ENCODE measurements at places on chromosomes 5 and 9.

GRCh38 chr5:118789366-118789765, 199.0 kb downstream of the DTWD2 start:
- no peak for DNase-seq

DNA sequence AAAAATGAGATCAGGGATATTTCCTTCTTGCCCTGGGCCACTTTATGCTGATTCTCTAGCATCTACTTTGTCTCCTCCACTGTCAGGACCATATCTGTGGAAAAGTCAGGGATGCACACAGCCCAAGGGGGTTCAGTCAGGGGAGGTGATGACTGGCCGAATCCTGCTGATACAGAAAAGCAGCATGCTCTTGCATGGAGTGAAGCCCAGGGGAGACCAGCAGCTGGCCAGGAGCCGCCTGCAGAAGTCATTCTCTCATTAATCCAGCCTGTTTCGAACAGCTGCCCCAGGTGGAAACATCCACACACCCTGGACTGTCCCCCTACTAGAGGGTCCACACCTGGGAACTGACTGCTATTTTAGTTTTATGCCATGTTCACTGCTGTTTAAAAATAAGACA, 177.1 kb downstream of the ATP10B start:
- DNase-seq = no peak

DNA sequence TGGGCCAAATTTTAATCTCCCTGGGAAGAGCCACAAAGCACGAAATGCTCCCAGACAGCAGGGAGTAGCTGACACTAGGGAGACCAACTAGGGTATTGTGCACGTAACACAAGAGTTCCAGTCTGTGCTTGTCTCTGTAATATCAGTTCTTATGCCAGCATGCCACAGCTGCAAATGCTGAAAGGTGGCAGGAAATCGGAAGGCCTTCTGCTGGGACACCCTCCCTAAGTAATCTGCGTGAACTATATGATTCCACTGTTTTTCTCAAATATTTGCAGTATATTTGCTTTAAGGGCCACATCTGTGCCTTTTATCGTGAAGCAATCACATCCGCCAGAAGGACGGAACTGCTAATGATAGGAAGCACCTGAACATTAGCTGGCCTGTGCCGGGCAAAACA, 12.6 kb downstream of the VLDLR start:
- no peak for DNase-seq

- no peak for DNase-seq
Observed at GRCh38 chr9:100619194-100619593, 41.3 kb downstream of the CAVIN4 start.

- DNase-seq = peak; percentile 22
Observed at GRCh38 chr5:80884929-80885328, 75.2 kb upstream of the RASGRF2 start.

DNA sequence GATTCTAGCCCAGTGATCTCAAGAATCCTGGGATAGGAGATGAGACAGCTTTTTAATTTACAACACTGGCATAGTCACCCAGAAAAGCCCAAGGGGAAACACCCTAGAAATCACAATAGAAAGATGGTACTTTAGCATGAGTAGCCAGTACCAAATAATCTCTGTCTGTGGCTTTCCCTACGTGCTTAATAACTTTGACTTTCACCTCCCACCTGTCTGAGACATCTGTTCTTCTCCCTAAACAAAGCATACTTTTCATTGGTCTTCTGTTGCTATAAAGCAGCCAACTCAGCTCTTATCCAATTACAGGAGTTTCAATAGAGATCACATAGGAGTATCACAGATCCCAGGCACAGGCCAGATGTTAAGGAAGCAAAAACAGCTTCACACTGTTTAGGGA, 10.4 kb downstream of the MARCHF3 start:
- no peak for DNase-seq

DNA sequence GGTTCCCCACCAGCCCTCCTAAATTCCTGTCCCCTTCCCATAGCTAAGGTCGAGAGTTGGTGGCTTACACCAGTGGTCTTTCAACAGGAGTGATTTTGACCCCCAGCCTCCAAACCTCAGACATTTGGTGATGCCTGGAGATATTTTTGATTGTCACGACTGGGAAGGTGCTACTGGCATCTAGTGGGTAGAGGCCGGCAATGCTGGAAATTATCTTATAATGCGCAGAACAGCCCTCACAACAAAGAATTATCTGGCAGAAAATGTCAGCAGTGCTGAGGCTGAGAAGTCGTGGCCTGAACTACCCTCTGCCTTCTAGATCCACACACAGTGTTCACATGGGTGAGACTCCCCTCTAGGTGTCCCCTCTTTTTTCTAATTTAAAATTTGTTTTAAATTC, 69.6 kb downstream of the IL31RA start:
- DNase-seq = peak; percentile 12

- no peak for DNase-seq
Observed at GRCh38 chr5:166713295-166713694, 1578.2 kb upstream of the WWC1 start.

- no peak for DNase-seq
Observed at GRCh38 chr5:151313357-151313756, 9.8 kb upstream of the SLC36A3 start.

DNA sequence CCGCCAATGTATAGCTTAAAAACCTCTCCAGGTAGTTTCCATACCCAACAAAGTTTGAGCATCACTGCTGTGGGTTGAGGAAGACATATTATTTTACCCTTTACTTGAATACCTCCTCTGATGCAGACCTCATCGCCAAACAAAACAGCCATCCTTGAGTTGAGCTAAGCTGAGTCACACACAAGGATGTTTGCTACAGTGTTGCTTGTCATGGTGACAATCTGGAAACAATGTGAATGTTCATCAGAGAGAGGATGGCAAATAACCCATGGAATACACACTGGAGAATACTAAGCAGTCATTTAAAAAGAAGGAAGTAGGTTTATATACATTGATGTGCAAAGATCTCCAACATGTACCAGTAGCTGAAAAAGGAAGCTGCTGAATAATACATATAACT, 41.1 kb upstream of the TCF7 start:
- no peak for DNase-seq

DNA sequence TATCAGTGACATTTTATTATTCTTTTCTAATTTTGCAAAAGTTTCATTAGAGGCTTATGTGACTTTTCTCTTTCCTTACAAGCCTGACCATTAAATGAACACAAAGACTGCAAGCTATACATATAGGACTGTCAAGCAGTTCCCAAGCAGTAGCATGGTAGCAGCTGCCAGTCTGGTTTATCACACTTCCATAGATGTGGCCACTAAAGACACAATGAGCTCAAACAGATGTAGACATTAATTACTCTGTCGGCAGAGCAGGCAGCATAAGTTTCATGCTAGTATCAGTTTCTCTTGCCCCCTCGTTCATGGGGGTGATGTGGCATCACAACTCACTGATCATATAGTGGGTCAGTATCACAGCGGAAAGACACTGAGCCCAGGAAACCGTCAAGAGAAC, 89.5 kb downstream of the CDH10 start:
- no peak for DNase-seq

DNA sequence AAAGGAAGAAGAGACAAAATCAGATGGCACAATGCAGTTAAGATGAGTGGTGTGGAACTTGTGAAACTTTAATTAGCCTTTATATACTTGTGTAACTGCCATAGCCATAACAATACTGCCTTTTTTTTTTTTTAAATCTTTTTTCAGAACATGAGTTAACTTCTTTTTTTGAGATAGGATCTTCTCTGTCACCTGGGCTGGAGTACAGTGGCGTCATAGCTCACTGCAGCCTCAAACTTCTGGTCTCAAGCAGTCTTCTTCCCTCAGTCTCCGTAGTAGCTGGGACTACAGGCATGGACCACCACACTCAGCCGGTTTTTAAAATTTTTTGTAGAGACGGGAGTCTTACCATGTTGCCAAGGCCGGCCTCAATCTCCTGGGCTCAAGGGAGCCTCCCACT, 37.2 kb downstream of the GPBP1 start:
- no peak for DNase-seq

- no peak for DNase-seq
Observed at GRCh38 chr9:98852961-98853360, 45.5 kb downstream of the GALNT12 start.

GRCh38 chr5:138610918-138611677, 35.9 kb upstream of the HSPA9 start:
- DNase-seq = peak; percentile 49

DNA sequence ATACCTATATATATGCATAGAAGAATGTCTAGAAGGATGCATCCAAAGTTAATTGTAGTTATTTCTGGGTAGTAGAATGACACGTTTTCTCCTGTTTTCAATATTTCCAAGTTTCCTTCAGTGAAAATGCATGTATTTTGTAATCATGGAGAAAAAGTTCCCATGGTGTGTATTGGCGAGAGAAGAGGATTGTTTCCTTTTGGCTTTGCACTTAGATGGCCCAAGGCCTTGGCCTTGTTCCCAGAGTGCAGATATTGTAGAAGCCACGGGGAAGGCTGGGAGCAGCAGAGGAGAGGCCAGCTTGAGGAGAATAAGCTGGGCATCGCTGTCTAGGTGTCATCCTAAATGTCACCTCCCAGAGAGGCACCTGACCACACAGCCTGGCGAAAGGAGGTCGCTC, 44.0 kb downstream of the IRF1 start:
- DNase-seq = no peak

- DNase-seq = no peak
Observed at GRCh38 chr5:124605541-124605940, 140.9 kb downstream of the ZNF608 start.

DNA sequence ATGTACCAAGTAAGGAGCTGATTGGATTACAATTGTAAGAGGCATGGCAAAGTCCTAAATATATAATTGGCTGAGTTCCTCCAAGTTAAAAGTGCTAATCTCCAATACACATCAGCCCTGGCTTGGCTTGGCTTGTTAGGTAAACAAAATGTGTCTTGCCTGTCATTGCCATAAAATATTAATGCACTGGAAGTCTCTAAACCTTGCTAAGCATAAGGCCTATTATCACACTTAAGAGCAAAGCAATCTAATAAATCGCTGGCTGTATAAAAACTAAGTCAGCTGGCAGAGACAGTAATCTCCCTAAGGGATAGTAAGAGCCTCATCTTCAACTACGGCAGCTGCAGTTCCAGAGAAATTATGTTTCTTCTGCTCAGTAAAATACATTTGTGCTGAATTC, 418.6 kb upstream of the GRAMD2B start:
- no peak for DNase-seq

- no peak for DNase-seq
Observed at GRCh38 chr5:82413302-82414040, 135.3 kb upstream of the RPS23 start.

- no peak for DNase-seq
Observed at GRCh38 chr5:179900711-179901110, 7.0 kb downstream of the TBC1D9B start.

DNA sequence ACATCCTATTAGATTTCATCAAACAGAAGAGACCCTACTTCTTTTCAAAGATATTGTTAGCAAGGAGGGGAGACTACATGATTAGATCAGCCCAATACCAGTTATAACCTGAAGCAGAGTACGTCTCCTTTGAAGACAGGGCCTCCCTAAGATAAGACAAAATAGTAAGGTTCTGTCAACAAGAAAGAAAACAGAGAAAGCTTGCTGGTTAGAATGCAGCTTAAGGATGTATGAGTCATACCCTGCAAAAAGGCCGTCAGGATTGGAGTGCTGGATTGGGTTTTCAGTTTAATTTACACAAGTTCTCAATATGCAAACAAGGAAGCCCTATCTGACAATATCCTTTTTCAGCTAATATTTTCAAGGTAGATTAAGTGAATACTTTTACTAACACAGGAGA, 1581.2 kb upstream of the WWC1 start:
- DNase-seq = no peak

GRCh38 chr9:112311497-112311896, 21.9 kb downstream of the PTBP3 start:
- no peak for DNase-seq

DNA sequence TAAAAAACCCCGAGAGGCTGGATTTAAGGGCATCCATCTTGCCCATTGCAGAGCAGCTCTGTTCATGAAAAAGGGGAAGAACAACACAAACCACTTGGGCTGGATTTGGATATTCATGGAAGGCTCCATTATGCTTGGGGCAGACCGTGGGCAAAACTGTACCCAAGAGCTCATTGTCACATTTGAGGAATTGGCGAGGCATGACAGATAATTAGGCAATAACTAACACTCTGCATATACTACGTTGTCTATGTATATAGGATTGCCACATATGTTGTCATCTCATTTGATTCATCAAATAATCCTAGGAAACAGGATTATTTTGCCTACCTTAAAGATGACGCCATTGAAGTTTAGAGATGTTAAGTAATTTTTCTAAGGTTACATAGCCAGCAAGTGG, 255.4 kb downstream of the SMARCA2 start:
- peak; percentile 23 for DNase-seq

- DNase-seq = no peak
Observed at GRCh38 chr9:8860925-8861324, 1061.3 kb upstream of the DMAC1 start.

- DNase-seq = no peak
Observed at GRCh38 chr5:73928476-73929070, 302.6 kb downstream of the ARHGEF28 start.

DNA sequence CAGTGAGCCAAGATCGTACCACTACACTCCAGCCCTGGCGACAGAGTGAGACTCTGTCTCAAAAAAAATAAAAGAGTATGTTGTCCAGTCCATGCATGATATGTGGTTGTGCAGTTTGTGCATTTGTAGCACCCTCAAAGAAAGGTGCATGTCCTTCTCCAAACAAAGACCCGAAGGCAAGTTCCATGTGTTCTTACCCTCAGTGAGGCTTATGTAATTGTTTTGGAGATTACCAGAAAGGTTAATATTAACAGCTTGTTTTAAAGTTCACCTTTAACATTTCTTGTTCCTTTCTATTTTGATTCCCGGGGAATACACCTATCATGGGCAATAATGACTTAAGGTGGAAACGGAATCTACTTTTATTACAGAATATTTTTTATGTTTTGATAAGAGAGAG, 22.3 kb downstream of the KIAA1191 start:
- DNase-seq = no peak

DNA sequence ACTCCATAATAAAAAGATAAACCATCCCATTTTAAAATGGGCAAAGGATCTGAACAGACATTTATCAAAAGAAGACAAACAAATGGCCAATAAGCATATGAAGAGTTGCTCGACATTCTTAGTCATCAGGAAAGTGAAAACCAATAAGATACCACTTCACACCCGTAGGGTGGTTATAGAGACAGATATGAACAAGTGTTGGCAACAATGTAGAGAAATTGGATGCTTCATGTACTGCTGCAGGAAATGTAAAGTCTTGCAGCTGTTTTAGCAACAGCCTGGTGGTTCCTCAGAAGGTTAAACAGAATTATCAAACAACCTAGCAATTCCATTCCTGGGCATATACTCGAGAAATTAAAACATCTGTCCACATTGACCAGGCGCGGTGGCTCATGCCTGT, 42.5 kb downstream of the GTF3C4 start:
- DNase-seq = no peak
